Activated CD8-positive, alpha-beta T cell treated with anti-CD3 and anti-CD28 coated beads for 36 hours (primary cell): ENCODE measurements at places on chromosomes 7 and 10. TPM values are rescaled to one million over a fixed set of nuclear protein-coding genes. Genes with fewer than 3 reads are reported as not detected.
A peak's percentile ranks its signal among the peaks of the same experiment; 100 is the strongest.

Gene EPHB6
- total RNA-seq = 5.5 TPM

Gene TMEM26
- total RNA-seq = not detected

Gene ADIRF
- total RNA-seq = not detected

Gene RBM20
- total RNA-seq = 0.38 TPM

Gene ARHGEF5
- total RNA-seq = 6.7 TPM

Gene CEP55
- total RNA-seq = 44.6 TPM

Gene NKX1-2
- total RNA-seq = not detected

Gene SPOCK2
- 135 TPM for total RNA-seq

Gene CTAGE4
- total RNA-seq = 1.6 TPM

Gene SPDYE3
- total RNA-seq = not detected

Gene PNPLA8
- 21.4 TPM for total RNA-seq

Gene AKR1C2
- not detected for total RNA-seq

Gene SYCE1
- total RNA-seq = not detected

Gene PDE1C
- total RNA-seq = not detected

Gene DLX6
- total RNA-seq = not detected

Gene AGMO
- total RNA-seq = not detected

Gene MYL10
- not detected for total RNA-seq

Gene BAG3
- total RNA-seq = 14.3 TPM

Gene GRID1
- not detected for total RNA-seq

Gene IFIT1B
- total RNA-seq = not detected

- no peak for DNase-seq
Observed at GRCh38 chr7:27154369-27154768, 2.0 kb upstream of the HOXA3 start.

- DNase-seq = no peak
Observed at GRCh38 chr7:3135626-3136025, 92.0 kb upstream of the CARD11 start.

DNA sequence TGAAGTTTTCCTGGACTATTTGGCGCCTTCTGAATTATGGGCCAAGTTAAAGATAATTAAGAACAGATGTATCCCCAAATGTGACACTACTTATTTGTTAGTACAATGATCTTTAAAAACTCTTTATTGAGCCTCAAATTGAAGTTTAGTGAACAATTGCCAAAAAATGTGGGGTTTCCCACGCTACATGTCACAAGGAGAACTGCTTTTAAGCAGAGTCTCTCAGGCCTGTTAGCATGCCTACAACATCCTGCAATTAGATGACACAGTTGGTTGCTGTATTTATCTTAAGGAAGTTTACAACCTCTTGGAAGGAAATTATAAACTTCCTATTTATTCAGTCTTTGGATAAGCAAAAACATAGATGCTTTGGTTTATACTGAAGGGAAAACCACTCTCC lies 733.0 kb downstream of the TNS3 start:
- DNase-seq = no peak

DNA sequence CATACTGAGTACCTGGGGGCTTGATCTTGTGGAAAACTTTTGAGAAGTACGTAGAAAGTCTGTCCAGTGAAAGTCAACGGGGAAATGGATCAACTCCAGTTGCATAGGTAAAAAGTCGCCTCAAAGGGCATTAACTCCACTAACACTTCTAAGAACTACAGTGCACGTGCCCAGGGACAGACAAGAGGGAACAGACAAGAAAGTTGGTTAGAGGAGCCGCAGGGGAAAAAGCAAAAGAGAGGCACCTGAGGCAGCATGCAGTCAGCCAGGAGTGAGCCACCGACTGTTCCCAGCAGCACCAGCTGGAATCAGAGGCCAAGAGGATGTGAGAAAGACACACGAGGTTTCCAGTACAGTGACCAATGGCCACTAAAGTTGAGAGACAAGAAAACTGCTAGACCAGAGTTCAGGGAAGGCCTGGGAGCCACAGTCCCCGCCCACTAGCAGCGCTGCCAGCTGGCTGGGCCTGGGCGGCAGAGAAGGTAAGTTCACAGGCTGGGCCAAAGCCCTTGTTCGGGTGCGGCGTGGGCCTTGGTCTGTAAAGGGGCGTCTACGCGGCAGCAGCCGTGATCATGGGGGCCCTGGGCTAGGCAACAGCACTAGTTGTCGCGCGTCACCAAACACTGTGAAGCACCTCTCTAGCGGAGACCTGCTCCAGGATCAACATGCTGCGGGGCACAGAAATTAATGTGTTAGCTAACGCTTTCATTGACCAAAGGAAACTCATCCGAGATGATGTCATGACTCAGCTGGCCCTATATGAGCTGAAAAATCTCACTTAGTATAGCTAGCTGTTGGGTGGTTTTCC lies 14.0 kb downstream of the ITGB1 start:
- DNase-seq = no peak

- no peak for DNase-seq
Observed at GRCh38 chr10:70557086-70557845, 45.3 kb downstream of the PRF1 start.

DNA sequence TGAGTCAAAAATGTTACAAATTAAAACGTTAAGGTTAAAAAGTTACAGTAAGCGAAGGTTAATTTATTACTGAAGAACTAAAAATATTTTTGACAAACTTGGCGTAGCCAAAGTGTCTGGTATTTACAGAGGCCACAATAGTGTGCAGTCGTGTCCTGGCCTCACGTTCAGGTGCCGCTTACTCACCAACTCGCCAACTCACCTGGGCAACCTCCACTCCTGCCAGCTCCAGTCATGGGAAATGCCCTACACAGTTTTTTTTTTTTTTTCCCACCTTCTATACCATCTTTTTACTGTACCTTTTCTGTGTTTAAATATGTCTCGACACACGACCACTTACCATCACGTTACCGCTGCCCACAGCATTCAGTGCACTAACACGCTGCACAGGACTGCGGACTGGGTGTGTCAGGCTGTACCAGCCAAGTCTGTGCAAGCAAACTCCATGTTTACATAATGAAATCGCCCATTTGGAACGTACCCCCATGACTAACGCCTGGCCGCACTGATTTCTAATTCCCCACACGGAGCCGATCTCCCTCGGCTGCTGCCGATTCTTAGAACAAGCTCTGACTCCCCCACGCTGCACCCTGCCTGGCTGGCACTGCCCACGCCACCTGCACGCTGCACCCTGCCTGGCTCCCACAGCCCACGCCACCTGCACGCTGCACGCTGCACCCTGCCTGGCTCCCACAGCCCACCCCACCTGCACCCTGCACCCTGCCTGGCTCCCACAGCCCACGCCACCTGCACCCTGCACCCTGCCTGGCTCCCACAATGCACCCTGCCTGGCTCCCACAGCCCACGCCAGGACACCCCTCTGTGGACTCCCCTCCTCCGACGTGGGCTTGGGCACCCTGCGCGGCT lies 203.1 kb downstream of the ZMYND11 start:
- peak; percentile 18 for DNase-seq

- no peak for DNase-seq
Observed at GRCh38 chr7:131327049-131327625, 539 bp upstream of the MKLN1 start.

DNA sequence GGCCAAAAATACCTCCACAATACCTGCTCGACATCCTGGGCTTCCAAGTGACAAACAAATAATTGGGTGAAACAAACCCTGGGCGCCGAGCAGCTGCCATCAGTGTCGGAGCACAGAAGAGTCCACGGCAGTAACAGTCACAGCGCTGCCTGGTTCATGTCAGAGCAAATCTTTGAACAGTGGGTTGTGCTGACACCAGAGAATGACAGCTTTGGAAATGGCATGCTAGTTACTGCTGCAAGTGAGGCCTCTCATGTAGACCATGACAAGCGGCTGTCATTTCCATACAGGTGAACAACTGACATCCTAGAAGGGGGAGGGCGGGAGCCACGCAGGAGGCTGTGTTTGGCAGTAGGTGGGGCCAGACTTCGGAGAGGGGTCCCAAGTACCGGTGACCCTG lies 420.5 kb upstream of the GALNT17 start:
- no peak for DNase-seq

DNA sequence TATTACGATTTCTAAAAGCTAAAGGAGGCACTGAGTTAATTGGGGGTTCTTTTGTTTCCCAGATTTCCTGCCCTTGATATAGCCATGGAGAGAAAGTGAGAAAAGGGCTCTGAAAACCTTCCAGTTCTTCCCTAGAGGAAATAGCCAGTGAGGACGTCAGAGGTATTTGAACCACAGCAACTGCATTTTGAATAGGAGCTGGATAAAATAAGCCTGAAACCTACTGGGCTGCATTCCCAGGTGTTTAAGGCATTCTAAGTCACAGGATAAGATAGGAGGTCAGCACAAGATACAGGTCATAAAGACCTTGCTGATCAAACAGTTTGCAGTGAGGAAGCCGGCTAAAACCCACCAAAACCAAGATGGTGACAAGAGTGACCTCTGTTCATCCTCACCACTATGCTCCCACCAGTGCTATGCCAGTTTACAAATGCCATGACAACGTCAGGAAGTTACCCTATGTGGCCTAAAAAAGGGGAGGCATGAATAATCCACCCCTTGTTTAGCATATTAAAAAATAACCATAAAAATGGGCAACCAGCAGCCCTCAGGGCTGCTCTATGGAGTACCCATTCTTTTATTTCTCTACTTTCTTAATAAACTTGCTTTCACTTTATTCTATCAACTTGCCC lies 85.1 kb upstream of the FRMD4A start:
- DNase-seq = no peak

DNA sequence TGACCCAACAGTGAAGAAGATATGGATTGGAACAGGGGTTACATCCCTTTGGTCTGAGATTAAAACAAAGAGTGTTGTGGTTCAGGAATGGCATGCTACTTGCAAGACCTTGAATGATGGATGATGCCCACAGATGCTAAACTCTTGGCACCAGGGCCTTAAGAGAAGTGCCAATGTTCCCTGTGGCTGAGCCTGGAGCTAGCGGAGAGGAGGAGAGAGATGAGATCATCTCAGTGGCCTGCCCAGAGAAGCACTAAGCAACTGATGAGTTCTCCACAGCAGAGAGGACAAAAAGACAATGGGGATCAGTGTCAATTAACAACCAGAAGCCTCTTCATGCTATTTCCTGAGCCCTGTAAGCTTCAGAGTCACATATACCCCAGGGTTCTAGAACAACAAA lies 97.8 kb downstream of the ELAPOR2 start:
- no peak for DNase-seq

- no peak for DNase-seq
Observed at GRCh38 chr10:17586821-17587234, 30.3 kb downstream of the HACD1 start.

- no peak for DNase-seq
Observed at GRCh38 chr10:93464776-93465388, 17.3 kb downstream of the MYOF start.

GRCh38 chr10:24334279-24334939 lies 125.5 kb downstream of the KIAA1217 start:
- no peak for DNase-seq

GRCh38 chr7:2863461-2864066 lies 19.5 kb upstream of the GNA12 start:
- peak; percentile 92 for DNase-seq

DNA sequence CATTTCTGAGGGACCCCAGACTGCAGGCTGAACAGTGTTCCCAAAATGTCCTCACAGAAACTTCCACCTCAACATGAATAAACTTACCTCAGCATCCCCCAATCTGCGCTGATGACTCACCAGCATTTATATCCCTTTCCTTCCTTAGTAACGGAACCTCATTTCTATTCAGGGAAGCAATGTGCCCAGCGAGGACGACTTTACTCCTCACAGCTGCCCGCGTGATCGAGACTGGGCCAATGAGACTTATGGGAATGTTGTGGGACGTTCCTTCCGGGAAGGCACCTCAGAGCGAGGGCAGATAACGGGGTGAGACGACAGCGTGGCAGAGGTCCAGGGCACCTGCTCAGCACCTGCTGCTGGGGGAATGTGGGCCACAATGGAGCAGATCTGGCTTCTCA lies 73.1 kb upstream of the CAMK2B start:
- no peak for DNase-seq

- no peak for DNase-seq
Observed at GRCh38 chr10:100303724-100304319, 17.3 kb upstream of the BLOC1S2 start.

DNA sequence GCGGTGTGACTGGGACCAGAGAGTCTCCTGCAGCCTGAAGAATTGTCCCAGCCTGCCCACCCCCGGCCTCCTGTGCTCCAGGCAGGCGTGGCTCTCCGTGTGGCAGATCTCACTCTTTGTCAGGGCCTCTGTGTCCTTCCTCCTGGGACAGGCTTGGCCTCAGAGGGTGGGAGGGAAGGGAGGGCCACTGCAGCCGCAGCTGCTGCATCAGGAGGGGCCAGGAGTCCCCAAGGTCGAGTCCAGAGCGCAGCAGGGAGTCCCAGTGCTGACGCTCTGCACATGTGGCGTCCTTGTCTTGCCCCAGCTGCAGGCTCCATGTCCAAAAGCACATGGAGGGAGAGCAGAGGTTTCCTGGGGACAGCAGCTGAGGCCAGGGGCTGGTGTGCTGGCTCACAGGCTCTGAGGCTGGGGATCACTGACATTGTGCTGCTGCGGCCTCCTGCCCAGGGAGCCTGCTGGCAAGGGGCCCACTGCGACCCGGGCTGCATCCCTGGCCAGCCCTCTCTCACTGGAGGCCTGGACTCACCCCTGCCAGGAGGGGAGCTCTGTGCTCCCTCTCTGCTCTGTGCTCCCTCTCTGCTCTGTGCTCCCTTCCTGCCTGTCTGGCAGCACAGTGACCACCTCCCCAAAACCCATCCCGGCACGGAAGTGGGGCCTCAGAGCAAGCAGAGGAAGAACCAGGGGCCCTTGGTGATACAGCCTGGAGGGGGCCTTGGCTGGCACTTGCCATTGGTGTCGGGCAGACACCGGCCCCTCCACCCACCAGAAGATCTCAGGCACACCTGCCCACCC lies 114.6 kb upstream of the RET start:
- no peak for DNase-seq

DNA sequence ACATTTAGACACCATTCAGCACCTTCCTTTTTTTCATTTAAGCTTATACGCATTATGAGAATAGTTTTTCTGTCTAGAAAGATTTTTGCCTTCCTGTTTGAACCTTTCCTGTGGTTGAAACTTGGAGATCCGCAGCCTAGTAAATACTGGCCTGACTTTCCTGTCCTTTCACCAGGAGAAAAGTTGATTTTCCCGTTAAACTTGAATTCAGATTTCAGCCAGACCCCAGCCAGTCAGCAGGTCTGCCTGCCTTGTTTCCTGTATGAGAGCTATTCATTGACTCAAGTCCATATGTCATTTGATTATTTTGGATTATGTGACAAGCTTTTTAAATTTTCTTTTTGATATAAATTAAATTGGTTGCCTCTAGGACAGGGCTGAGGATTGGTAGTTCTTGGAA lies 71.5 kb downstream of the EVX1 start:
- DNase-seq = no peak

GRCh38 chr7:3641582-3641981 lies 340.5 kb downstream of the SDK1 start:
- DNase-seq = no peak

GRCh38 chr7:143217806-143218205 lies 4.0 kb upstream of the TAS2R40 start:
- DNase-seq = no peak
